ENCODE measurements at places on chromosomes 3 and 15.
A peak's percentile ranks its signal among the peaks of the same experiment; 100 is the strongest.

DNA sequence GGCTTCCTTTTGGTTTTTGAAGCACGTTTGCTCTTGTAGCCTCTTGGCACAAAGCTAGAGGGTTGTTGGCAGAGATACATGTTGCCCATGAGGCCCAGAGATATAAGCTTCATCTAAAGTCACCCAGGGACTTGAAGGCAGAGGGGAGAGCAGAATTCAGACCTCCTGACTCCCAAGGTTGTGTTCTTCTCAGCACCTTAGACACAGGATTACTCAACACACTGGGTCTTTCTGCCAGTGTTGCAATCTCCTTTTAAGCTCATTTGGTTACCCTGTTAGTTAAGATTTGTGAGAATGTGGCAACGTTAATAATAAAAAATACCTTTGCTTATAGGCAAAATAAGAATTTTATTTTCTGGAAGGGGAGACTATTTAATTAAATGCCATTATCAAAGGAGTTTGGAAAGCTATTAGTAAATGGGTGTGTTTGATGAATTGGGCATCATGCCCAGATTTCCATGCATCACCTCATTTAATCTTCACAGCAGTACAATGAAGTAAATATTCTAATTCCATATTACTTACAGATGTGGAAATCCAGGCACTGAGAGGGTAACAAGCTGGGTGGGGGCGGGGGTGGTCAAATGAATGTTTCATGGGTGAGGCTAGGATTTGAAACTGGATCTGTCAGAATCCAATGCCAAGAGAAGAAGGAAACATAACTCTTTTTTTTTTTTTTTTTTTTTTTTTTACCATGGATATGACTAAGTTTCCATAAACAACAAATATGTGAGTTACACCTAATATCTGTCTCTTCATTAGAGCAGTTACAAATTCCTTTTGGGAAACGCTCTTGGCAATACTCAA, 183.3 kb downstream of the NR1D2 start:
- DNase-seq = peak; percentile 26

GRCh38 chr15:76945494-76946093, 14.0 kb downstream of the RCN2 start:
- DNase-seq = peak; percentile 53

DNA sequence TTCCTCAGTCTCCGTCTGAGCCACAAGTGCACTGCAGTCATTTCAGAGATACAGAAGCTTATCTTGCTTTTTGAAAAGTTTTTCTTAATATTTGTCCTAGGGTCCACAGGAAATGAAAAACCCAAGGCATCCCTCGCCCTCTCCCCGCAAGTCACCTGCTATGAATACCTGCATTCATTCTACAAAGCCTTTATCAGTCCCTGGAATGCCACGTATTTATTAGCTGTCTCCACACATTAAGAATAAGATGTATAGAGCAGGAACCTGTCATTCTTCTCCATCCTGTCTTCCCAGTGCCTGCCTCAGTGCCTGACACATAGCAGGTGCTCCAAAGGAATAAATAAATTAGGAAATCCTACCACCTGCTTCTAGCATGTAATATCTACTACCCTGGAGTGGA, 73.3 kb upstream of the ICE2 start:
- no peak for DNase-seq

DNA sequence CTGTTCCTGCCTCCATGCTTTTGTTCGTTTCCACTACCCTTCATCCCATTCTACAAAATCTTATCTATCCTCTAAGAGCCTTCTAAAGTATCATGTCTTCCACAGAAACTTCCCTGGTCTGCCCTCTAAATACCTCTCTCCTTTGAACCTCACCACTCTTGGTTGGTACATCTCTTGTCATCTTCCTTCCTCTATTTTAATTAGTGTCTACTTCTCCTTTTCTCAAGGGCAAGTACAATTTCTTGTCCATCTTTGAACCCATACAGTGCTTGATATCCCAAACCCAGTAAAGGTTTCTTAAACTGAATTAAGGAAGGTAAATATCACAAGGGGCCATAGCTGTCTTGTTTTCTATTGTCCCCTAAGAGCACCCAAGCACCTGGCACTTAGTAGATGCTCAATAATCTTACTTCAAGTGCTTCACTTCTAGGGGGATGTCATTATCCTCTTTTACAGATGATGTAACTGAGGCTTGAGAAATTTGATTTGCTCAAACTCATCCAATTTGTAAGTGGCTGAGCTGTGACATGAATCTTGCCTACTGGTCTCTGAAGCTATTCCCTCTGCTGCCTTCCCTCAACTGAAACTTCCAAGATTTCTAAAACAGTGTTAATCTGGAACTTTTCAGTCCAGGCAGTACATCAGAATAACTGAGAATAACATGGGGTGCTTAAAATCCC, 2.6 kb upstream of the DAPK2 start:
- no peak for DNase-seq

GRCh38 chr15:92277776-92278175, 115.9 kb upstream of the ST8SIA2 start:
- peak; percentile 71 for DNase-seq

DNA sequence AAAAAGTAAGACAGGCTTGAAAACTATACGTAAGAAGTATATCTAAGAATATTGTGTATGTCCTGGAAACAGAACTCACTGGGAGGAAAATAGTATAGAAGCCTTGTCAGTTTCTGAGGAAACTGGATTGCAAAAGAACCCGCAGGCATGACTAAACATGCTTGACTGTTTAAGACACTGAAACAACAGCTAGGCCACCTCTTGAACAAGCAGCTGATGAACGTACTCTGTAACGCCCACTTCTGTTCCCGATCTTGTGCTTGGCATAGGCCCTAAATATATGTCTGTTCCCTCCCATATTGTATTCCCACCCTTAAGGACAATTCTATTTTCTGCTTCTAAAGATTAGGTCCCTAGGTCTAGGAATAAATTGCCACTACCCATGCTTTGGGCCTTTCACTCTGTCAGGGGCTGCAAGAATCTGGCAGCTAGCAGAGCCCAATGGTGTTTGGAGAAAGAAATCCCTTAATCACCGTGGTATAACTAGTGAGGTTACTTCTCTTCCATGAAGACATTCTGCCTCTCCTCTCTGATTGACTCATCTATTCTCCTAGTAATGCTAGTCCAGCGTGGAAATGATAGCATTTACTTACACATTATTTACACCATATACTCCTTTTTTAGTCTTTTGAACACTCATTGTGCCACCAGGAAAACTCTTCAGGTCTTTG, 46.2 kb downstream of the CD200 start:
- DNase-seq = no peak

GRCh38 chr3:182692021-182692420, 101.3 kb upstream of the ATP11B start:
- no peak for DNase-seq

DNA sequence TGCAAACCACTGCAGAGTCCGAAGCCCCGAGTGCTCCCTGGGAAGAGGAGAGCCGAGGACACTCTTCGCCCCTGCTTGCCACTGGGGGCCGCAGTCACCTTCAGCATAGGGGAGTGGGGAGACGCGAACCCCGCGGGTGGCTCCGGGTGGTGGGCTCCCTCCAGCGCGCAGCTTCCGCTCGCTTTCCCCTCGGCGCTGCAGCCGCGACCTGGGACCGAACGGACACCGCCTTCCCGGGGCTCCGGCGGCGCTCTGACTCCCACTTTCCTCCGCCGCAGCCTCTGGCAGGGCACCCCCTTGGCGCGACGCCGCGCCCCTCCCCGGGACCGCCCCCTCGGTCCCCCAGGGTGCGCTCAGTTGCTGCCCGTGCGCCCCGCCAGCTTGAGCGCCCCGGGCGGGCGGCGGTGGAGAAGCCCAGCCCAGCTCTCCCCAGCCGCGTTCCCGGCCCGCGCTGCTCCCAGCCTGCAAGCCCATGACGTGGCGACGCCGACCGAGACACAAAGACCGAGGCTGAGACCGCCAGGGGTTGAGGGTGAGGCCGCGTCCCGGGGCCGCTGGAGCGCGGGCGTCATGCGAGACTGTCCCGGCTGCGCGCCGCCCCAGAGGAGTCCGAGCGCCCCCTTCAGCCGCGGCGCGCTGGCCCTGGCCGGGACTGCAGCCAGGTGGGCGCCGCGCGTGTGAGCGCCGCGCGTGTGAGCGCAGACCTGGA, at the start of gene MINAR1:
Gene MINAR1, plus strand, starts transcription at position 701 of the 709 bp plus-strand sequence. CDS start 23,812 bp downstream, outside the sequence.
- peak; percentile 69 for DNase-seq

DNA sequence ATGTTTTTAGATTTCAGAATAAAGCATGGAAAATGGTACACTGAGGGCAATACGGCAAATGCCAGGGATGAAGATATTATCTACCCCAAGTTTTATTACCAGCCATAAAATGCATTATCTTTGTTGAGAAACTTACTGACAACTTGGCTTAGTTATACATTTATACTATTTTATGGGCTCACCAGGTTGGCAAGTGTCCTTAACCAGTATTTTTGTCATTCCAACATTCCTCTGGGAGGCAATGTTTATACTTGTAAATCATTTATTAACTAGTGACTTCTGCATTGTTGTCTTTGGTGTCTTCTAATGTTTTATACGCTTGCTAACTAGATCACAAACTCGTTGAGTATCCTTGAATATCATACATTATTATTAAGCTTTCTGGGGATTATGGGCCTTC, 18.0 kb upstream of the ADGRG7 start:
- no peak for DNase-seq

- no peak for DNase-seq
These were observed 128.0 kb downstream of the ATP8B4 start for GRCh38 chr15:49990835-49991545.

GRCh38 chr15:80841541-80841940, 62.4 kb downstream of the CEMIP start:
- DNase-seq = no peak

DNA sequence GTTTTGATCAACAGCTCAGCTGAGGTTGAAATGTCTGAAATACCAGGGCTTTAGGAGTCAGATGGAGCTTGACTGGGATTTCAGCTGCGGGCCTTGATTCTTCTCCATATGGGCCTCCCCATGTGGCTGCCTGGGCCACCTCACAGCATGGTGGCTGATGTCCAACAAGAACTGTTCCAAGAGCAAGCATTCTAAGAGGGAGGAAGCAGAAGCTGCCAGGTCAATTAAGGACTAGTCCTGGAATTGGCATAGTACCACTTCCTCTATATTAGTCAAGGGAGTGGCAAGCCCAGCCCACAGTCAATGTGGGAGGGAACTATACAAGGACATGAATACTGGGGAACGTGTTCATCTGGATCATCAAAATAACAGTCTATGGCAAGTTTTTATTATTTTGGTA, 181.7 kb upstream of the ANKRD28 start:
- no peak for DNase-seq
